Activated CD4-positive, alpha-beta T cell treated with anti-CD3 and anti-CD28 coated beads, Interleukin-2, amount 50 U/mL, for 16 hours (primary cell): ENCODE measurements at places on chromosomes 16 and 17.
A peak's percentile ranks its signal among the peaks of the same experiment; 100 is the strongest.

DNA sequence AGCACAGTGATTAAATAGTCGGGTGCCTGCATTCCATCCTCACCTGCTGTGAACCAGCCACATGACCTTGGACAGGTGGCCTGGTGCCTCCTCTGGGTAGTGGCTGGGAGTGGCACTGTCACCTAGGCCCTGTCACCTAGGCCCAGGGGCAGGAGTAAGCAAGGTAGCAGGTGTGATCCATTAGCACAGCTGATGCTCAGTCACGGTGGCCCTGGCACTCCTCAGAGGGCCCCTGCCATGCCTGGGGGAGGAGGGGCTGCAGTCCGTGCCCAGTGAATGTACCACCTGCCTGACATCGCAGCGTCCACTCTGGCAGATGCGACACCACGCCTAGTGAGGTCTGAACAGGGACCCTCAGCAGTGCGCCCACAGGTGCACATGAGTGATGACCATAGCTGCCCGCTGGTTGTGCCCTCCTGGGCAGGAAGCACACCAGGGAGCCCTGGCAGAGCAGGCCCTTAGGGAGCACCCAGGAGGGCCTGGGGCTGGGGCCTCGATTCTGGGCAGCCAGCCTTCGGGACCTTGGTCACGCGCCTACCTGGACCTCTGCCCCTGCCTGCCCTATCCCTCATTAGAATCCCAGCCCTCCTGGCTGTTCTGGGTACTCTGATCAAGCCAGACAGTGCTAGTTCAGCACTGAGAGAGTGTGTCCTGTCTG lies 33.1 kb upstream of the CRISPLD2 start:
- DNase-seq: no peak

DNA sequence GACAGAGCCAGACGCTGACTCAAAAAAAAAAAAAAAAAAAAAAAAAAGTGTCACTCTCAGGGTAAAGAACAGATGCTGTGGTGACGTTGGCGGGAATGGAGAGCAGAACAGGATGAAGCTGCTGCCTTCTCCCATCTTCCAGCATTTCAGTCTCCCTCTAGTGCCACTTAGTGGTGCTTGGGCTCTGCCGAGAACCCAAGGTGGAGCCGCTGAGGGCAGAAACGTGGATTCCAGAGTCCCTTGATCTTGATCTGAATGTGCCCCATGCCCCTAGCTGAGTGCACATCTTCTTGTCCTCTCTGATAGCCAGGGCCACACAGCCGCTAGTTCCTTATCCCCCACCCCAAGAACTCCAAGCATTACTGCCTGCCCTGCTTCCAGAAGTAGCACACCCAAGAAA lies 43.2 kb upstream of the FA2H start:
- no peak for DNase-seq

DNA sequence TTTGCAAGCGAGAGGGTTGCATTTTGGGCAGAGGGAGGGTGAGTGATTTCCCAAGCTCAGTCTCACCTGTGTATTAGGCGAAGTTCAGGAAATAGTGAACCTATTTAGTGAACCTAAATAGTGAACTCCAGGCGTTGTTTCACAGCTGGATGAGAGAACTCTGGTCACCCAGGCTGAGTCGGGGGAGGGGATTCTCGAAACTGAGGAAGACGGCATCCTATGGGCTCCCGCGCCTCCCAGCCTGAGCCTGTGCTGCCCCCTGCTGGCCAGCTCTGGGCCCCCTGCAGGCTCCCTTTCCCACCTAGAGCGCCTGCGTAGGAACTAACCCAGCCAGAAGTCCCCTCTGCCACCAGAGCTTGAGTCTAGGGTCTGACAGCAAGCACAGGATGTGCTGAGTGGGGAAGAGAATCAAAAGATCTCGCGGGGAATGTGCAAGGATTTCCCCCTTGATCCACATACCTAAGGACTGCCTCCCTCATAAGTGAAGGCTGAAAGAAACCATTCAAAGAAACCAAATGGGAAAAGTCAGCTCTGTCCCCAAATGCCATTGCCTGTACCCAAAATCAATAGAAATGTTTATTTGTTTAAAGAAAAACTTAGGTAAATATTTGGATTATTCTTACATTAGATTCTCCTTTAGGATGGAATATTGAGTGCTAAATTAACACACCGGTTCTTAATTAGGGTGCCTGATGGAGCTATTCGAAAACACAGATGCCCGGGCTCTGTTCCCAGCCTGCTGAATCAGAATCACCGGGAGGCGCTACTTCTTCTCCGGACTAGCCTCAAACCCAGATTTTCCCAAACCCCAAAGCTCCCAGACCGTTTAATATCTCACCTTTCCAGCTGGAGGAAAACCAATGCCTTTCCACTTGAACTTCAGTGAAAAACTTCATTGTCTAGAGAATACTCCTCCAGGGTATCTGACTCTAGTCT lies 14.8 kb upstream of the MARVELD3 start:
- DNase-seq: peak; percentile 78

DNA sequence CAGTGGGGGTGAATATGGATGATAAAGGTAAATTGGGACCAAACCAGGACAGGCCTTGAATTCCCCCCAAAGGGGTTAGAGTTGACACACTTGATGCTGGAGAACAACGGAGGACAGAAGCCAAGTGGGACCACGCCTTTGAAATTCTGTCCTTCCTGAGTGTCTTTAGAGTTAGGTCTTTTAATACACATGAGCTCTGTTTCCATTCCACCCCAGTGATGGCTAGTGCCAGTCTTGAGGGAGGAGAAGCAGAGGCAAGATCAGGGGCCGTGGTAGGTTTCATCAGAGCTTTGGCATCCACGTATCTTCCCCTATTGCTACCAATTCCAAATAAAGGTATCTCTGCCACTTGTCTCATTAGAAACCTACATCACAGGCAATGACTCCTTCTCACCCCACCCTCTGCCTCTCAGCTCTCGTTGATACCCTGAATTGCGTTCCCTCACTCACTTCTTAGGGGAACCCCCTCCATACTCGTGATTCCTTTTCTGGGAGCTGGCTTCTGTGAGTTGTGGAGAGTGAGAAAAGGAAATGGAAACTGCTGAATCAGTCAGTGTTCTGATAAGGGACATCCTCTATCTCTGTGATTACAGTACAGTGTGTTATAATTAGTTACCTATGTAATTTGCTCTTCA lies 2.4 kb upstream of the CCL3L1 start:
- peak; percentile 75 for DNase-seq

DNA sequence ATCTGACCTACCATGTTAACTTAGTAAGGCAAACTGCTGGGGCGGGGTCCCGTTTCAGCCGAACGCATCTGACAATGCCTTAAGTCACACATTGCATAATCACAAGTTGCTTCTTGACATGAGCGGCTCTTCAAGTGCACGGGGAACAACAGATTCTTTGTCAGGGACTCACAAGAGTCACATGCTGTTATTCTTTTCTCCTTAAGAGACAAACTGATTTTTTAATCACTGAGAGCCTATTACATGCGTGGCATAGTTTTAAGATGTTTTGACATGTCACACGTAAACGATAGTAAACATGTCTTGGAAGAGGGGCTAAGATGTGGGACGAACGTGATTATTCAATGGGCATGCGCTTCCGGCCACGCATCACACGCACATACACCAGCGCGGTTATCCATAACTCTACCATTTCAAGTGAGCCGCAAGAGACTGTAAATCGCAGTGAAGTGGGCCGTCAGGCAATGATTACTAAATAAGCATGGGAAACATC lies 63.4 kb downstream of the ADCY9 start:
- DNase-seq: no peak

DNA sequence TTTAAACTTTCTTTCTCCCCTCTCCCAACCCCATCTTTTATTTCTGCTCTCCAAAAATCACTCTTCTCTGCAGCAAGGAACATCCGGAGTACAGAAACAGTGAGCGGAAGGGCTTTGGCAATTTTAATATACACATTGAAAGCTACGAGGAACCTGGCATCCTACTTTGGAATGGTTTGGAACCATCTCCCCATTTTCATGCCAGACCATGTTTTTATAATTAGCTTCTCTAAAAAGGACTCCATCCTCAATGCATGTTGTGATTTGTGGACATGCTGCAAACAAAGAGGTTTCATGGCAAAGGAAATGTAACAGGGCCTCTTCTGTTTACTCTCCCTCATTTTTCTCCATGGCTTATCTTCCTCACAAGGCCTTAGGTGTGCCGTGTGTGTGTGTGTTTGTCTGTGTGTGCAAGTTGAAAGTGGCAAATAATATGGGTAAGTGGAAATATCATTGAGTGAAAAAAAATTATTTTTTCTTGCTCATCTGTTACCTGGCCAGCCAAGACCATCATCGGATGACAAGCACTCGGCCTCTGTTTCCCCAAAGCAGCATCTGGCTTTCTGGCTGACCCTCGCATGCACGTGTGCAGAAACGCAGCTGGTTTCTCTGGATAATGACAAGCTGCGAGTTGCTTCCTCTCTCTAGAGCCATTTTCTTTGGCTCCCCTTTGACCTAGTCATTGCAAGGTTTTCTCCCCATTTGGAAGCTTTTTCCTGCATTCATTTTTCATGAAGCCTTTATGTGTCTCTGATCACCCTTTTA lies 585.0 kb downstream of the TMEM114 start:
- DNase-seq: no peak

DNA sequence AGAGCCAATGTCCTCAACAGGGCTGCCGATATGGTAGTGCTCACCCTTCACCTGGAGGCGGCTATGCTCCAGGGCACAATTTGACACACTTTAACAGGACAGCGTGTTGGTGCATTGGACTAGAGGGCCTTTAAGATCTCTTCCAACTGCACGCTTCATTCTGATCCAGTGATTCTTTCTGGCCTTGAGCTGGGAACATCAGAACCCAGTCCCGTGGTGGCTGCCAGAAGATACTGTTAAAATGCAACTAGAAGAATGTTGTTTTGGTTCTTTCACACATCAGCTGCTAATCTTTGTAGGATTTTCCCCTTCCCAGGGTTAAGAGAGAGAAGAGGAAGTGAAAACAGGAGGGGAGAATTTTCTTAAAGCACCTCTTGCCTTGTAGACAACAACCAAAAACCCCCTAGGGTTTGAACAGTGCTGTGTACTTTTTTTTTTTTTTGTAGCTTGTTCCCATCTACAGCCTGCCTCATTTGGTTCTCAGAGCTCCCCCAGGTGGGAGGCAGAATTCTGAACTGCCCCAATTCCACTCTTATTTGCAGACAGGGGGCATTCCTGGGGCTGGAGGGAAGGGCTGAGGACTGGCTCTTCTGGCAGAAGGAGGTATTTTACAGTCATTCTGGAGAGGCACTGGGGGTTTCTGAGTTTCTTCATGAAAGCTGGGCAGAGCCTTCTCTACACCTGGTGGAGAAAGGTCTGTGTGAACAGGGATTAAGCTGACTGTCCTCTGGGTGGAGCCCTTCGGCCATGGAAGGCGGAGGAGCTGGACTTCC lies 32.4 kb downstream of the SMARCE1 start:
- peak; percentile 40 for DNase-seq
